CD4-positive, alpha-beta memory T cell (primary cell): ENCODE measurements at places on chromosomes 12 and 14.
A peak's percentile ranks its signal among the peaks of the same experiment; 100 is the strongest.

DNA sequence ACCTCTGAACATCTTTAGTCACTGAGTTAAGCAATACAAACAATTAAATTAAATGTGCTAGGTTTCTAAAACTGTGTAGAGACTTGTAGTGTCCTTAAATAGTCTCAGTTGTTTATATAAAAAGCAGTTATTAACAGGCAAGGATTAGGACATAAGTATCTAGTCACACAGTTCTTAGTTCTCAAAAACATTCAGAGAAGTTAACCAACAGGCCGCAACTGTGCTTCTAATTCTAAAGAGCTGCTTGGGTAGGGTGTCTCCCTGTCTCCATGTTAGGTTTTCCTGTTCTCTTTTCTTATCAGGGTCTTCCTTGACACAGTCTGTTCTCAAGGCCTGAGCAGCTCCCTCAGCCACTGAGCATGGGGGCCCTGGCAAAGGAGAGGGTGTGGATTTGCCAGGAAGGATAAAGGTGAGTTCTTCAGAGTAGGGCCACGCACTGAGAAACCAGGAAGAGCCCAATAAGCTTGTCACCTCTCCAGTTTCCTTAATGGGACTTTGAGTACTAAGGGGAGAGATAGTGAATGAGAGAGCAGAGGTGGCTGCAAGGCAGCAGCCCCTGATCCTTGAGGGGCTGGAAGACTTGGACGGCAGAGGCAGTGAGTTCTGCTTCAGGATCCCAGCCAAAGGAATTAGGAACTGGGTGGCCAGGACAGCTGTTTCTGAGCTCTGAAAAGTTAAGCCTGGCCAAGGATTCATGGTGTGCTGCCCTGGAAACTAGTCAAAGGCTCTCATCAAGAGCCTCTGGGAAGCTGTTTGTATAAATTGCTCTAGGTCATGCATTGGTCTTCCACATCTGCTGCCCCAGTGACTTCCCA, 177.3 kb downstream of the MYRFL start:
- no peak for DNase-seq

DNA sequence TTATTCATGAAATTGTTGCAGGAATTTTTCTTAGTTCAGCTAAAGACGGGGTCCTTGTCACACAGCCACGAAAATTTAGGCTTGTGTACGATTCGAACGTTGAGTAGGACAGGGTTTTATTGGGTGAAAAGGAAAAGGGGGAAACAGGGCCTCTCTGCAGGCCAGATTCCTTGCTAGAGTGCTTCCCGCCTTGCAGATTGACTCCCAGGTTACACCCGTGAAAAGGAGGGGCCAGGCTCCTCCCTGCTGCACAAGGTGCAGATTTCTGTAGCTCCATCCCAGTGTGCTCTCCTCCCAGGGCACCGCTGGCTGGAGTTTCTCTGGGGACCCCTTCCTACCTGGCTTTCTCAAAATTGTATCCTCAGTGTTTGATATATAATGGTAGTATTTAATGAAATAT, 221.5 kb downstream of the ERC1 start:
- no peak for DNase-seq

GRCh38 chr14:68250927-68251768, 431.6 kb downstream of the RAD51B start:
- no peak for DNase-seq

- DNase-seq, result no peak
Observed at GRCh38 chr12:53098354-53098981, 1.0 kb downstream of the IGFBP6 start.

DNA sequence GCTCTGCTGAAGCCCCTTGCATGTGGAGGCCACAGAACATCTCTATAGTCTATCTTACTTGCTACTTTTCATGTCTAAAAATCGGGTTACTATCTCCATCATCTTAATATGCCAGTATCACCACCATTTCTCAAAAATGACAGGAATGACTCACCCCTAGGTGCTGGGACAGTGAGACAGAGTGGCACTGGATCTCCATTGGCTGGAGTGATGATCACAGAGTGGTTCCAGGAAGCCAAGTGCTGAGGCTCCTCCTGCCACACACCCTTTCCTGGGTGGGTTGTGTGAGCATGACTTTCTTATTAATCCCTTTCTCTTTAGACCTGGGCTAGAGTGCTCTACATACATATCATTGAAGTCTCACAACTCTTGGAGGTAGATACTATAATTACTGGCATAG, 3.3 kb upstream of the ASCL1 start:
- no peak for DNase-seq

GRCh38 chr12:64636856-64637255, 26.6 kb downstream of the RASSF3 start:
- DNase-seq, result no peak

GRCh38 chr14:92774572-92774971, 19.5 kb upstream of the GOLGA5 start:
- no peak for DNase-seq

GRCh38 chr12:129887101-129887500, 16.7 kb downstream of the TMEM132D start:
- DNase-seq, result no peak

- DNase-seq, result no peak
Observed at GRCh38 chr12:123111498-123112165, 39.3 kb downstream of the PITPNM2 start.

GRCh38 chr12:104292872-104293794, 10.4 kb upstream of the EID3 start:
- DNase-seq, result no peak

- DNase-seq, result peak; percentile 95
Observed at GRCh38 chr12:53441040-53441833, at the start of gene PRR13. PRR13 (plus strand) TSS chr12:53441734; CDS start chr12:53442715, 981 bp downstream.

GRCh38 chr12:117472983-117473382, 111.6 kb upstream of the NOS1 start:
- DNase-seq, result no peak

DNA sequence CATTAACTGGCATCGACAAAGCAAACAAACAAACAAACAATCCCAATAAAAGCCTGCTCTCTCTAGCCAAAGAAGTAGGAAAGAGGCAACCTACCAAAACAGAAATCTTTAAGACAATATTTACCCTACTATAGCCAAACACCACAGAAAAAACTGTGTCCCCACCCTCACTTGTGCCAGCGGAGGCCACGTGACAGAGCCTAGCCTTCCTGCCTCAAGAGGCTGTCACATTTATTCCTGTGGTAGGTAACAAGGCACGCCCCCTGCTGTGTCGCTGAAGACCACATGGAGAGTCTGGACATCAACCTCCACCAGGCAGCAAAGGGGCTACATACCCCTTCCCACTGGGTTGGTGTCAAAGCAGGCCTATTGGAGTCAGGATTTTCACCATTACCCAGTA, 148.1 kb downstream of the LMNTD1 start:
- no peak for DNase-seq

DNA sequence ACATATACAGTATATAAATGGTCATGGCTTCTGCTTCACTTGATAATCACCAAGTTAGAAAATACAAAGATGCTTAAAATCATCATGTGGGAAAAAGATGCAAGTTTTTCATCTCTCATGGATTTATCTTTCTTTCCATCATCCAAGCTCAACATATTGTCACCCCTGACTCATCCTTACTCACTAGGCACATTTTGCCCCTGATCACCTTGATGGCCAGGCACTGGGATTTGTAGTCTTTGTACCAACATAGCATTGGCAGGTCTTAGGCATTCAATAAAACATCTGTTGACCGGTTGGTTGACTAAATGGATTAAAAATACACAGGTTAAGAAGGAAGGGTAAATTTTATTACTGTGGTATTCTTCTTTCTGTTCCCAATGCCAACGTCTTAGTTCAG, 28.1 kb downstream of the KLHDC2 start:
- DNase-seq, result no peak

DNA sequence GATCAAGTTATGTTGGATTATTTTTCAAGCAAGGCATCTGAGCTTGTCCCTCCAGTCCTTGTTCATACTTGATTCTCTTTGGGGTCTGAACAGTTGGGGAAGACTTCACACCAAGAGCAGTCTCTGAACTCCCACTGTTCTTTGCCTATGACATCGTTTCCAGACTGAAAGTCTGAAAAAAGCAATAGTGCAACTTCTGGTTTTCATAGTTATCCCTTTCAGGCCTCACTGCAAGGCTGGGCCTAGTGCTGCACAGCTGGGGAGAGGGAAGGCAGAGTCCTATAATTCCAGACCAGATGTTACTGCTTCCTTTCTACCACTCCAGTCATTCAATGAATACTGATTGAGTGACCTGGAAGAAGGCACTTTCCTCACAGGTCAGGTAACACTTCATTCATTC, 187.1 kb upstream of the CCND2 start:
- DNase-seq, result no peak

DNA sequence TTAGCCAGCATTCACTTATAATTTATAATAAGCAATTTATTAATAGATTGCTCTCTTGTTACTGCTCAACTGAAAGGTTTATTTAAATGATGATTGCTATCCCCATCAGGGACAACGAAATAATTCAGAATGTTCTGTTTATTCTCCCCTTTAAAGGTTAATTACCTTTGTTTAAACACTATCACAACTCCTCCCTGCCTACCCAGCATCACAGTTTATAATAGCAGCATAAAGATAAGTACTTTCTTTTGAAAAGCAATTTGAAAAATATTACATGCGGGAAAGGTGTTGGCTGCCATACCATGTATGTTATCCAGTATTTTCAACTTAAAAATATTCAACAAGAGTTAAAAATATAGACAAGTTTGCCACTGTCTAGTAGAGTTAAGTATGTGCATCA, 30.6 kb downstream of the SCAF11 start:
- no peak for DNase-seq

- DNase-seq, result no peak
Observed at GRCh38 chr14:38207736-38208617, at the start of gene SSTR1. SSTR1 (plus strand) TSS chr14:38207904; CDS start chr14:38209390, 1,486 bp downstream.

- no peak for DNase-seq
Observed at GRCh38 chr12:46946137-46946536, 120.3 kb upstream of the SLC38A4 start.

DNA sequence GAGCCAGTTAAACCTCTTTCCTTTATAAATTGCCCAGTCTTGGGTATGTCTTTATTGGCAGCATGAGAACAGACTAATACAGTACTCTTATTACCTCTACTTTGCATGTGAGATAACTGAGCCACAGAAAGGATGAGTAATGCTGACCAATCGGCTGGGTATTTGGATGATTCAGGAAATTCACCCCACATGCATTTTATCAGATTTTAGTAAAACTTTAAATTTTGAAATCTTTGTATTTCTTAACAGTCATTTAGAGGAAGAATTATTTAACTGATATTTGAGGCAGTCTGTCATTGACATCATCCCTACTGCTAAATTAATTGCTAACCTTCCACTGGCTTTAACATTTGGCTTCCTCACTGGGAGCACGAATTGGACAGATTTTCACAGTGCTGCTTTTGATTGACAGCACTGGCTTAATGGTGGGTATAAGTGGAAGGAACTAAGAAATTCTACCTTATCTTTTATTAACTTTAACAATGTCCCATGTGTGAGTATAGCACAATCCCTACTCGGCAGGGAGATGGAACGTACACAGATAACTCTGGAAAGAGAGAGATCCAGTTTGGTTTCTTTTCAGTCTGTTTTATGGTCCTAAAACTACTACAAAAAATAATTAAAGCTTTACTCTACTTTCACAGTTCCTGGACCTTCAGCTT, 261.0 kb downstream of the DACT1 start:
- no peak for DNase-seq

- DNase-seq, result no peak
Observed at GRCh38 chr12:4960030-4960429, 50.3 kb downstream of the KCNA1 start.

GRCh38 chr12:17104801-17105200, 498.8 kb upstream of the LMO3 start:
- DNase-seq, result no peak

DNA sequence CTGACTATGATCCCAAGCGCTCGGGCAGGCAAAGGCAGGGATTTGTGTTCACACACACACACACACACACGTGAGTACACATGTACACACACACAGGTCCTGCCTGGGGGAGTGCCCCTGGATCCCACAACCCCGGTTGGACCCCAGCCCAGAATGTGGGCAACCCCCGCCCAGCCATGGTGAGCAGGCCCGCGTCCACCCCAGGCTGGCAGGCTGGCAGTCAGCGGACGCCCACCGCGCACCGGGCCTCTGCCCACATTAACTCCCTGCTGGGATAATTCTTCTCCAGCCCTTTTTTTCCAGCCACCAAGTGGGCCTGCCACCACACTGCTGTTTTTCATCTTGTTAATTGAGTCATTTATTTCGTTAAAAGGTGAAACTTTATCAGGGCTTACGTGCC, 256.2 kb downstream of the BCL11B start:
- no peak for DNase-seq

- no peak for DNase-seq
Observed at GRCh38 chr14:72714094-72714493, 179.8 kb downstream of the DPF3 start.

DNA sequence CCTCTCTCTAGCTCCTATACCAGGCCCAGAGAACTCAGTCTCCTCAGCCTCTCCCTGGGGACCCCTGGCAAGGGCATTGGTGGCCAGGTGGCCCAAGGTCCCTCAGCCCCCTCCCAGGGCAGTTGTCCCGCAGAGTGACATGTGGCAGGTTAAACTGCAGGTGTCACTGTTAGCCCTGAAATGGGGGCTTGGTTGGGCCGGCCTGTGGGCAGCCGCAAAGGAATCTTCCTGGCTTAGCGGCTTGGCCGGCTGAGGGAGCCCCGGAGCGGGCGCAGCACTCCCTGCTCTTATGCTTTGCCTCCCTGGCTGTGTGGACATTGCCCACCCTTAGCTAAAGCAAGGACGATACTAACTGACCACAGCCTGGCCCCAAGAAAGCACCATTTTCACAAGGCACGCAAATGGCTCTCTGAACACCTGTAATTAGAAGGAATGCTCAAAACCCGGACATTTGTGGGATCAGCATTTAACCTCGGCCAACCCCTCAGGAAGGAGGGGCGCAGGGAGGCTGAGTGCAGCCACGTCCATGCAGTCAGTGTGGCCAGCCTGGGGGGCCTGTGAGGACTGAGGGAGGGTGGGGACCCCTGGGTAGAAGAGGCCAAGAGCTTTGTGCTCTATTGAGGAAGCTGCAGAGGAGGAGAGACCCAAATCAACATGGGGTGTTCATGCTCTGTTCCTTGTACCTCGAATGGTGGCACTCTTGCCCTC, 82.2 kb downstream of the PAPOLA start:
- DNase-seq, result peak; percentile 12

DNA sequence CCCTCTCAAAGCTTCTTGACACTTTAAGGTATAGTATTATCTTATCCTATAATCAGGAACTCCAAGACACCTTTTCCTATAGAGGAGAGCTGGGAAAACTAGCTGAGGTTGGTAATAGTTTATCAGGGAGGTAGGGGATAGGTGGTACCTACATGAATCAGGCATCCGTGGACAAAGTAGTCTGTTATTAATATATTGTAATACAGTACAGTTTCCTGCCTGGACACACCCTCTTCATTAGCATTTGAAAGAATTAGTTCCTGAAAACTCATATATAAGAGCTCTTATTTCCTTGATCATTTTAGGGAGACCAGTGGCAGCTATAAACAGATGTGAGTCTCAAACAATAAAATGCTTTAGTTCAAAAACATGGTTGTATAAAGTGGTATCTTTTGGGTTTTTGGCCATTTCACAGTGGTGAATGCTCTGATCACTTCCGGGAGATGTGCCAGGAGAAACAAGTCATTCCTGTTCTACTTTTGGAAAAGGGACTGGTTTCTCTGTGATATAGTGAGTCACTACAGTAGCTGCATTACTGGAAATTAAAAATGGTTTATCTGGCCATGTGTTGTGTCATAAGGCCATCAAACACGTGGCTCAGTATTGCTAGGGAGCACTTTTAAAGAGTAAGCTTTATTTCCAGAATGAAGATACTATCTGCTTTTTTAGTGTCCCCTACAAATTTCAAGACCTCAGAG, 98.1 kb downstream of the KLRB1 start:
- no peak for DNase-seq

- no peak for DNase-seq
Observed at GRCh38 chr12:51798501-51798900, 50.0 kb downstream of the FIGNL2 start.

GRCh38 chr14:69398818-69399210, 322 bp downstream of the SLC39A9 start:
- DNase-seq, result no peak
